ENCODE measurements at places on chromosomes 4 and X. TPM values are rescaled to one million over a fixed set of nuclear protein-coding genes. Genes with fewer than 3 reads are reported as not detected.

Gene LNX1
- 0.29 TPM for total RNA-seq

Gene TCEAL3
- 56.5 TPM for total RNA-seq

Gene HCFC1
- total RNA-seq: 20.9 TPM

Gene NUP54
- 76.8 TPM for total RNA-seq

DNA sequence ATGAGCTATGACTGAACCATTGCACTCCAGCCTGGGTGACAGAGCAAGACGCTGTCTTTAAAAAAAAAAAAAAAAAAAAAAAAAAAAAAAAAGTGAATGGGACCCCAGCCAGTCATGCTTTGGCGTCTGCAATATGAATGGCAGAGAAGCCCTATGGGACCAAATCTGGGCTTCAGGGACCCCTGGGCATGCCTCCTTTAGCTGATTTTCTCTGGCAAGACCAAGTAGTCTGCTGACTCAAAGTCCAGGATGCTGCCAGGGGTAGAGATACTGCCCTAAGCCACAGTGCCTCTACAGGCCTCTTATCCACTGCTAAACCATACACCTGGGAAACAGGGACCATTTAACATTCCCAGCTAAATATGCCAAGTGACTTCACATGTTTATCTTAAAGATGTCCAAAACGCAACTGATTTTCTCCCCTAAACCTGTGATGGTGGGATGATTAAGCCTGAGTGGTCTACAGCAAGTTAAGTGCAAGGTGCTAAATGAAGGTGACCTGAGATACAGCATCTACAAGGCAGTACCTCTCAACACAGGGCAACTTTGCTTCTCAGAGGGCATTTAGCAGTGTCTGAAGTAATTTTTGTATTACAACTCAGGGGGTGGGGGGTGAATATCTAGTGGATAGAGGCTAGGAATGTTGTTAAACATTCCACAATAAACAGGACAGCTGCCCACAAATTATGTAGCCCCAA lies 5.8 kb downstream of the RPS4X start:
- H3K27me3 ChIP-seq: no peaks in the 10 kb centered on the region
- H3K4me3 ChIP-seq: no peak overlapping the region
- no peak overlapping the region for H3K27ac ChIP-seq
- no peak for DNase-seq

GRCh38 chrX:84186603-84187532 lies 1.1 kb downstream of the RPS6KA6 start:
- no peaks in the 10 kb centered on the region for H3K27me3 ChIP-seq
- H3K4me1 ChIP-seq: no peaks in the 10 kb centered on the region
- H3K36me3 ChIP-seq: no peaks in the 10 kb centered on the region
- DNase-seq: no peak
- peak overlapping the region; percentile 72 for H3K27ac ChIP-seq

DNA sequence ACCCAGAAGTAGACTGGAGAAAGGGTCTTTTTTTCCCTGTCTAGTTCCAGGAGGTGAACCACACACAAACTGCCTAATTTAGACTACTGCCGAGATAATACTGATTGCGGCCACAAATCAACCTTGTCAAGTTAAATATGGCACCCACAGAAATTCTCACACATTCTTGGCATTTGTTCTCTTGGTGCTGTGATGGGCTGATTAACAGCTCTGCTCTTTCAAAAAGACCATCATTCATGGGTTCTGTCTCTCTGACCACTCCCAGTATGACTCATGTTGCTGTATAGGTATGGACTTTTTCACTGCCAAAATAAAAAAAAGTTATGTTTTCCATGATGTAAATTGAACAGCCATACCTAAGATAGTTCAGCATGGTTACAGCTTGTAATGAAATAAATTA lies 1003.5 kb upstream of the LCORL start:
- no peaks in the 10 kb centered on the region for H3K27me3 ChIP-seq
- no peaks in the 10 kb centered on the region for H3K4me1 ChIP-seq
- no peak for DNase-seq
- H3K36me3 ChIP-seq: no peaks in the 10 kb centered on the region

DNA sequence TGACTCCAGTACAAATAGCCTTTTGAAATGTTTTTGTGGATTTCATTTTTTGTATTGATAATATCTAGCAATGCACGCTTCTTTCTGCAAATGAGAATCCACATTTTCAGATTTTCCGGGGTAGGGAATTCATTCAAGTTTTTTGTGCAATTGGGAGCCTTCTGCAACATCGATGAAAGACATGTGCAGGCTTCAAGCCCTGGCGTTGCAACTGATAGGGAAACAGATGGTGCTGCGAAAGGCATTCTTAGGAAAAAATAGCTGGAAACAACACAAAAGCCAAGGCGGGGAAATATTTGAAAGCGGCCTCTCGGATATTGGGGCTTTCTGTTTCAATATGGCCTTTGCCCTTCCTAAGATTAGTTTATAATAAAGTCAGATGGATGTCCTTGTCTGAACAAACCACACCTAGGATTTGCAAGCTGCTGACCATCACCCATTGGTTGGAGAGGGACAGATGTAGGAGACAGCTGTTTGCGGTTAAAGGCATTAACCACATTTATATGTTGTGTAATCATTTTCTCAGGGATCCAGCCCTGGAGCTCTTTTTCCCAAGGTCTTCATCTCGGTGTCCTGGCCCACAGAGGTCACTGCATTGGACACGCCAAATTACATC lies 136.5 kb downstream of the PRKX start:
- no peak for DNase-seq
- H3K27me3 ChIP-seq: no peaks in the 10 kb centered on the region
- no peaks in the 10 kb centered on the region for H3K4me1 ChIP-seq
- no peaks in the 10 kb centered on the region for H3K36me3 ChIP-seq
- no peak overlapping the region for H3K27ac ChIP-seq

- no peak for DNase-seq
- H3K4me1 ChIP-seq: no peaks in the 10 kb centered on the region
- H3K4me3 ChIP-seq: no peak overlapping the region
- no peaks in the 10 kb centered on the region for H3K36me3 ChIP-seq
- H3K27ac ChIP-seq: no peak overlapping the region
These were observed 240.5 kb downstream of the GRIA3 start for GRCh38 chrX:123424546-123424945.

DNA sequence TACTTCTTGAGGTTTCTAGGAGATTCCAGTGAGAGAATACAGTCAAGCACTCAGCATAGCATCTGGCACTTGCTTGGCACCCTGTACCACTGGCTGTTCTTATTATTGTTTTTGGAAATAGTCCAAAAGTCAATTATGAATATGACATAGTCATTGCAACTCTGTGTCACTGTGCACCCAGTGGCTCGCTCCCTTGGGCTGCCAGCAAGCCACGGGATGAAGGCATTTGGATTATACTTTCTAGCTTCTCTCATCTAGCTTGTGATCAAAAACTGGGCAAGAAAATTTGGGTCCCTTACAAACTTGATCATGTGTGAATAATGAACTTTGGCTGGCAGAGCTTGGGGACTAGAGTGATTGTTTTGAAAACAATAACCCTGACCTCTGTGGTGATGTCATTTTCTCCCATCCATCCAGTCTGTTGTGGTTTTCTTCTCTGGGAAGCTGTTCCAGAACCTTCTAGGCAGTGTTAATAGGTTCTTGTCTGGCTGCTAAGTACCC lies 32.7 kb upstream of the LIMCH1 start:
- DNase-seq: no peak
- no peaks in the 10 kb centered on the region for H3K36me3 ChIP-seq
- H3K27ac ChIP-seq: no peak overlapping the region
- no peak overlapping the region for H3K4me3 ChIP-seq
- H3K27me3 ChIP-seq: no peaks in the 10 kb centered on the region

GRCh38 chr4:108920395-108921087 lies 157.7 kb upstream of the ETNPPL start:
- H3K4me3 ChIP-seq: no peak overlapping the region
- H3K27me3 ChIP-seq: no peaks in the 10 kb centered on the region
- H3K4me1 ChIP-seq: no peaks in the 10 kb centered on the region
- no peak overlapping the region for H3K27ac ChIP-seq

- DNase-seq: peak; percentile 15
- no peak overlapping the region for H3K4me3 ChIP-seq
- no peak overlapping the region for H3K27ac ChIP-seq
- H3K36me3 ChIP-seq: no peaks in the 10 kb centered on the region
- H3K27me3 ChIP-seq: no peaks in the 10 kb centered on the region
These were observed 34.9 kb downstream of the FTHL17 start for GRCh38 chrX:31036895-31037294.

GRCh38 chr4:181194096-181194495 lies 1049.1 kb upstream of the TENM3 start:
- no peaks in the 10 kb centered on the region for H3K27me3 ChIP-seq
- no peaks in the 10 kb centered on the region for H3K36me3 ChIP-seq
- no peak overlapping the region for H3K27ac ChIP-seq
- DNase-seq: no peak

Data from uterus (tissue), 4 donors.